ENCODE measurements at places on chromosomes 16 and 17.

- no peak for DNase-seq
Observed at GRCh38 chr16:81436386-81436785, 8.2 kb upstream of the CMIP start.

DNA sequence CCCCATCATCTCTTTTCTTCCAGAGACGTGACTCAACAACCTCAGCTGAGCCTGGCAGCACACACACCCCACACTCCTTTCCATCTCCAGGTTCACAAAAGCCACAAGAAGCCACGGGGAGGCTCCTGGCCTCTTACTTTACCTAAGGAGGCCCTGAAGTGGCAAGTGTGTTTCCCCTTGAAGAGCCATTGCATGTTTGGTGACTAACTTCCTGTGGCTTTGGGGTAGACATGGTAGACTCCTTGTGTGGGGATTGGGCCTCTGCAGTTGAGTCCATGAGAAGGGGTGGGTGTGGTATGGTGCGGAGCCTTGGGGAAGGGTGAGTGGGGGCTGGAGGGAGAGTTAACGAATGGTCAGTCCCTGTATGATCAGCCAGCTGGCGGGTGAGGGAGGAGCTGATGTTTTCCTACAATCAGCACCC is 24.2 kb downstream of the SAP30BP start:
- DNase-seq, result no peak

- DNase-seq, result no peak
Observed at GRCh38 chr16:87435372-87436224, 43.5 kb downstream of the MAP1LC3B start.

DNA sequence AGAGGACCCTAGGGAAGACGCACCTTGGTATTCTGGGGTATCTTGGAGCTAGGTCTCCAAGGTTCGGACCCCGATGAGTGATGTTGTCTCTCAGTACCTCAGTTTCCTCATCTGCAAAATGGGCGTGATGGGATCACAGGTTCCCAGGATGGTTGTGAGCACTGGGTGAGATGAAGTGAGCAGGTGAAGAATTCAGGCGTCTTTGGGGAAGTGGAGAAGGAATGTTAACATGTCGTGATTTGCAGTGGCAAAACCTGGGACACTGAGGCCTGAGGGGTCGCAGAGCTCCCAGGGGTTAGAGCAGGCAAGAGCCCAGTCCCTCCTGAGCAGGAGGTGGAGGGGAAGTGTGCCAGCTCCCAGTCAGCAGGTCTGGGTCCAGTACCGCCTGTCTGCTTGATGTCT is 215.1 kb upstream of the GSE1 start:
- DNase-seq, result no peak

DNA sequence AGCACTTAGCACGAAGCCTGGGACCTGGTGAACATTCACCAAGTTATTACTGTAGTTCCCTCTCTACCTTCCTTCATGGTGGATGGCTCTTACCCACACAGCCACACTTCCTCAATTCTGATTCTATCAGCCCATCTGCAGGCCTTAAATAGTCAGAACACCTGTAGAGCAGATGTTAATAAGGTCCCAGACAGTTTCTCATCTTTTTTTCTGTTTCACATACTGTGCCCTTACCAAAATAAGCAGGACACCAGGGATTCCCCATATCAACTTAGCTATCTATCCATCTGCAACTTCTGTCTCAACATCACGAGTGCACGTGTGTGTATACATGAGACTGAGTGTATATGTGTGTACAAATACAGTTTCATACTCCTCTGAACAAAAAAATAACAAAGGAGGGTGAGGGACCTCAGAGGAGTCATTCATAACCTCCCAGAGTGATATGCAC is 2.8 kb downstream of the RECQL5 start:
- no peak for DNase-seq

DNA sequence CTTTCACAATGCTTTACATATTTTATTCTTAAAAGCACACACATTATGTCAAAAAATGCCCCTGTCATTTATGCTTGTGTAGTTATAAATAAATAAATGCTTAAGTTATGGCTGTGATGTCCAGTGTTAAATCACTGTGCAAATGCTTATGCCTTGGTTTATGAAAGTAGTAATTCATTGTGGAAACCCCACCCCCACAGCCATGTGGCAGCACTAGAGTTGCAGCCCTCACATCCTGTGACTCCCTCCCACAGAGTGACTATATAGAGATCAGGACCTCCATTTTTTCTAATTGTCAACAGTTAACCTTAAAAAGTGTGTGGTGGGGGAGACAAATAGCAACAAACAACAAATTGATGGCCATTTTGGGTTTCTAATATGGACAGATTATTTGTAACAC is 2.4 kb downstream of the SKAP1 start:
- peak; percentile 33 for DNase-seq

GRCh38 chr17:79799174-79799537 is 2.3 kb upstream of the CBX8 start:
- DNase-seq, result no peak

- no peak for DNase-seq
Observed at GRCh38 chr17:35084987-35085386, 21.5 kb upstream of the RFFL start.

GRCh38 chr16:6573577-6573976 is 759.1 kb upstream of the RBFOX1 start:
- no peak for DNase-seq

GRCh38 chr16:88499836-88500251 is 46.8 kb downstream of the ZFPM1 start:
- DNase-seq, result no peak

GRCh38 chr16:522320-523096 is 5.0 kb upstream of the CAPN15 start:
- DNase-seq, result no peak

DNA sequence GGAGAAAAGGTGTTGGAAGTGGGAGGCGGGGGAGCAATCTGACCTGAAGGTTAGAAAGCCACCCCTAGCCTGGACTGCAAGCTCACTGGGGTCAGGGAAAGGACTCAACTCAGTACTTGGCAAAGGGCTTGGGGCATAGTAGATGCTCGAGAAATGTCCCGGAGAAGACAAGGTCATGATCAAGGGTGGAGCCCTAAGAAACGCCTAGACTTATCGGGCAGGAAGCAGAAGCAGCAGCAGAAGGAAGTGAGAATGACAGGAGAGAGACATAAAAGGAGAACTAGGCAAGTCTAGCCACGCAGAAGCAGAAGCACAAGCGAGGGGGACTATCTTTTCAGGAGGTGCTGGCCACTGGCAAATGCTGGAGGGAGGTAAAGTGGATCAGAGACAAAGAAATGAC is 10.2 kb downstream of the COTL1 start:
- no peak for DNase-seq

DNA sequence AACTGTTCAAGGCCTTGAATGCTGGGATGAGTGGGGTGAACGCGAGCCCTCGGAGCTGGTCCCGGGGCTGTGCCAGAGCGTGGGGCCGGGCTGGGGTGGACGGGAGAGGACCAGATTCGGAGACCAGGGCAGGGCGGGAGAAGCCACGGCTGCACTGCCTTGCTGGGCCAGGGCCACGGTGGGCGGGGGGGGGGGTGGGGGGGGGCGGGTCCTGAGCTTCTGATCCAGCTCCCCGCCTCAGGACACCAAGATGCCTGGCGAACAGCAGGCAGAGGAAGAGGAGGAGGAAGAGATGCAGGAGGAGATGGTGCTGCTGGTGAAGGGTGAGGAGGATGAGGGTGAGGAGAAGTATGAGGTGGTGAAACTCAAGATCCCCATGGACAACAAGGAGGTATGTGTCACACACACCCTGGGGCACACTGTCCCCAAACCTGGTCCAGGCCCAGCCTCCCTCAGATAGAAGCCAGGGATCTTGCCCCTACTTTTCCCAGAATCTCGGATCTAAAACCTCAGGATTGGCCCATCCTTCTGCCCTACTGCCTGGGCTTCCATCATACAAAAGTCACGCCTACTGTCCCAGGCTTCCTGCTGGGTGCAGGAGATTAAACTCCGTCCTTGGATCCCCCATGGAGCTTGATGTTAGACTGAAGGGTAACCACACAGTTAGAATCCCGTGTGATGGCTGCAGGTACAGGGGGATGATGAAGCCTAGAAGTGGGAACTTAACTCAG is 563 bp downstream of the ZNF771 start:
- no peak for DNase-seq

DNA sequence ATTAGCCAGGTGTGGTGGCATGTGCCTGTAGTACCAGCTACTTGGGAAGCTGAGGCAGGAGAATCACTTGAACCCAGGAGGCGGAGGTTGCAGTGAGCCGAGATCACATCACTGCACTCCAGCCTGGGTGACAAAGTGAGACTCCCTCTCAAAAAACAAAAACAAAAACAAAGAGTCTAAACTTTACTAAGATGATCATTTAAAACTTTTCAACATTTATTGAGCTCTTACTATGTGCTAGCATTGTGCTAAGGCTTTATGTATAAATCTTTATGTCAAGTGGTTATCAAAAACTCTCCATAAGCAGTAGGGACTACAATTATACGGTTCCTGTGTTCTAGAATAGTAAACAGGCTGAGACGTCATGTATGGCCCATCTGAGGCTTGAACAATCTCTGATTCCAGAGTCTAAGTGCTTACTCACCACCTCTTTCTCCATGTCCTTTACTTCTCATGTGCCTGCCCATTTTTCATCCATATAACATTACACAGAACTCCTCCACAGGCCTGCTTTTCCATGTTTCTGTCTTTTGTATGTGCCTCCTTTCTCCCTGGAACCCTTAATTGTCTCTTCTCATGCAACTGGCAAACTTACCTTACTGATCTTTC is 66.7 kb downstream of the NUP88 start:
- no peak for DNase-seq

DNA sequence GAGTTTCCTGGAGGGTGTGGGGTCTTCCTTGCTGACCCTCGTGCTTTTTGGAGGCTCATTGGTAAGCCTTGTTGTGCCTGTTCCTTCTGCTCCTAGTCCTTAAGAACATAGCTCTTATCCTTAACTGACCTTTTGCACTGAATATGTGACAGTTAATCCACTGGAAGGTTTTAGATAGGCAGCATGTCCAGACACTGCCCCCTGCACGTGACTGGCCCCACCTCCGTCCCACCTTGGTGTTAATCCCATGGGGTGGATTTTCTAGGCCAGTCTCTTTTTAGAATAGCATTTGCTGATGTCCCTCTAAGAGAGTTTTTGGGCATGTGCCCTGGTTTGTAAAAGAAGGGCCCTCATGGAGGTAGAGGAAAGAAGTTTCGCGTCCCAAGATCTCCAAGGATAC is 58.3 kb downstream of the RBFOX1 start:
- DNase-seq, result no peak

- no peak for DNase-seq
Observed at GRCh38 chr17:4184811-4185210, 41.8 kb downstream of the CYB5D2 start.
